Stimulated activated CD4-positive, alpha-beta T cell treated with anti-CD3 and anti-CD28 coated beads, Interleukin-12 subunit alpha, Interleukin-12 subunit beta, amount 100 ng/mL, for 24 hours (primary cell): ENCODE measurements at places on chromosomes 2 and 18.

GRCh38 chr2:60064687-60065389 lies 488.6 kb downstream of the BCL11A start:
- DNase-seq = no peak

DNA sequence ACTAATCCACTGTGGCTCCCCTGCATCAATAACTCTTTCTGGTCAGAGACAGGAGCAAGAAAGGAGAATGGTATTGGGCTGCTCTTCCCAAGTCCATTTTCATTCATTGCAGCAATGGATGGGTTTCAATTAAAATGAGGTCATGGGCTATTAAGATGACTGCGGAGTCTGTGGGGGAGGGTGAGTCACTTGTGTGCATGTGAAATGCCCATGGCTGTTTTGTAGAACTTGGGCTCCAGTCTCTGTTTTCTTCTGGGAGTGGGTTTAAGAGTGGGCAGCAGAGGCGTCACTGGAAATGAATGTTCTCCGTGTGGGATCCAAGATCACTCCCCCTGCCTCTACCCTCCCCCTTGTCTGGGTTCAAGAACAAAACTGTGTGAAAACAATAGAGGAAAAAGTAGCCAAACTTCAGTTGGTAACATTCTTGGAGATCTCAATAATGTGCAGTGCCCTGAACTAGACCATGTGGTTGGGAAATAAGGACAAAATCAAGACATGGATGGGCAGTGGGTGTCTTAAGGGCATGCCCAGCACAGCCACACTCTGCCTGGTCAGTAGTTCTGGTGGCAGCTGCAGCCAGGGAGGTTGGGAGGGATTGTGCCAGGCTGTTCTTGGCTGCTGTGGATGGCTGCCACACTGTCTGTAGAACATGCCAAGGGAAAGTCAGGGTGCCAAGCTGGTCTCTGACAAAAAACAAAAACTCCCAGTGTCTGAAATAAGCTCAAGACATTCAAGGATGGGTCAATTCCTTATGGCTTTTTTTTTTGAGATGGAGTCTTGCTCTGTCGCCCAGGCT lies 68.2 kb upstream of the CXCR4 start:
- DNase-seq = no peak

DNA sequence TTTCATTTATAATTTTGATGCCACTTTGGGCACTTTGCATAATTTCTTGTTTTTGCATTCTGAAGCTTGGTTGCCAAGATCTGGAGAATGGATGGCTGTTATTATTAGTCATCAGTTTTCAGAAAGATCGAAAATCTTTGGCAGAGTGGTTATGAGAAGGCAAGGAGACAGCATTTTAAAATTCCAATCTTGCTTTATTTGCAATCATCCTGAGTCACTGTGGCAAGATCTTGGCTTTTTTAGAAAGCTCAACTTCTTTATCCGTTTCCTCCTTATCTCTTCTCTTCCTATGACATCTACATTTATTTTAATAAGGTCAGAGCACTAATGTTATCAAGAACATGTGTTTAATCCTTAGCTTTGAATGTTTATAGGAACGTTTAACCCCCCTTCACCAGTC lies 31.1 kb upstream of the EIF2AK3 start:
- DNase-seq = no peak

DNA sequence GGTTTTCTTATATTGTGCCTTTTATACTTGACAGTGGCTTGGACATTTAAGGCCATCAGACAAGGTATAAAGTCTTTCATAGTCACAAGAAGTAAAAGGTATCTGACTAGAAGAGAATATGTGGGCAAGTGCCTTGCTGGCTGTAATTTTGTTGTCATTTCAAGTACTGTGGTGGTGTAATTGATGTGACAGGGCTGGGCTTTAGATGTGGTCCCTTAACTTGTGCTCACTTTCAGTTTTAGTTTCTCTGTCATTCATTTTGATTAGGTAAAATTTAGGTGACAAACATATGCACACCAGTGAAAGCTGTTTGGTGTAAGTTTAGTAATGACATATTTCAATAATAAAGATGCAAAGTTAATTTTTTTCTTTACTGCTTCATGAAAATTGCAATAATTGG lies 31.2 kb upstream of the TBR1 start:
- DNase-seq = no peak

GRCh38 chr2:126507425-126507911 lies 148.5 kb upstream of the GYPC start:
- DNase-seq = no peak

- DNase-seq = no peak
Observed at GRCh38 chr2:207167099-207167923, 1.6 kb upstream of the KLF7 start.

DNA sequence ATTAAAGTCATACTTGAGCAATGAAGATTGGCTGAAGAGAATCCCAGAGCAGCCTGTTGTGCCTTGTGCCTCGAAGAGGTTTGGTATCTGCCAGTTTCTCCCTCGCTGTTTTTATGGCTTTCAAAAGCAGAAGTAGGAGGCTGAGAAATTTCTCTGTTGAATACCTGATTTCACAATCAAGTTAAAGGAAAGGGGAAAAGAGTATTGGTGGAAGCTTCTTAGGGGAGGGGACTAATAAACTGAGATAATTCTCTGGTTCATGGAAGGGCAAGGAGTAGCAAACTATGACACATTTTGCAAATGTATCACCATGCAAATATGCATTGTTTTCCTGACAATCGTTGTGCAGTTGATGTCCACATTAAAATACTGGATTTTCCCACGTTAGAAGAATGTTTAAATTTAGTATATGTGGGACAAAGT lies at the start of gene IL1B:
IL1B (minus strand) TSS at position 85 of the 423 bp plus-strand sequence. CDS start 550 bp downstream, outside the sequence.
- DNase-seq = no peak
